ENCODE measurements at places on chromosomes 7 and 10.

GRCh38 chr10:133292919-133293809, 15.5 kb downstream of the TUBGCP2 start:
- DNase-seq = no peak

DNA sequence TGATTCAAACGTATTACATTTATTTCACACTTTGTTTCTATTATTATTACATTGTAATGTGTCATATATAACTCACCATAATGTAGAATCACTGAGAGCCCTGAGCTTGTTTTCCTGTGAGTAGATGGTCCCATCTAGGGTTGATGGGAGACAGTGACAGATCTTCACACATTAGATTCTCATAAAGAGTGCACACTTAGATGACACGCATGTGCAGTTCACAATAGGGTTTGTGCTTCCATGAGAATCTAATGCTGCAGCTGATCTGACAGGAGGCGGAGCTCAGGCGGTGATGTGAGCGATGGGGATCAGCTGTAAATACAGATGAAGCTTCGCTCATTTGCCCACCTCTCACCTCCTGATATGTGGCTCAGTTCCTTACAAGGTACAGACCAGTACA, 36.1 kb downstream of the BMPER start:
- no peak for DNase-seq

DNA sequence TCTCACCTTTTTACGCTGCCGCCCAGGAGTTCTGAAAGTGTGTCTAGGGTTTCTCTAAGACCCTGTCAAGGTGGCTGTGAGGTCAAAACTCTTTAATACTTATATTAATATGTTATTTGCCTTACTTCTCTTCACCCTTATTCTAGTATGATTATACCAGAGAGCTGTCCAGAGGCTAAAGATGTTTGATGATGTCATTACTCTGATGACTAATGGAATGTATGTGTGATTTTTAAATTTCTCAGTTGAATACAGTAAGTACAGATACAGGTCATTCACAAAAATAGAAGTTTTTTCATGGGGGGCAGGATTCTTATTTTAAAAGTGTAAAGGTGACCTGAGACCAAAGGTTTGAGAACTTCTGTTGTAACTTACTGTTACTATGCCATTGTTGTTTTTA, 150.6 kb upstream of the FOXP2 start:
- no peak for DNase-seq

DNA sequence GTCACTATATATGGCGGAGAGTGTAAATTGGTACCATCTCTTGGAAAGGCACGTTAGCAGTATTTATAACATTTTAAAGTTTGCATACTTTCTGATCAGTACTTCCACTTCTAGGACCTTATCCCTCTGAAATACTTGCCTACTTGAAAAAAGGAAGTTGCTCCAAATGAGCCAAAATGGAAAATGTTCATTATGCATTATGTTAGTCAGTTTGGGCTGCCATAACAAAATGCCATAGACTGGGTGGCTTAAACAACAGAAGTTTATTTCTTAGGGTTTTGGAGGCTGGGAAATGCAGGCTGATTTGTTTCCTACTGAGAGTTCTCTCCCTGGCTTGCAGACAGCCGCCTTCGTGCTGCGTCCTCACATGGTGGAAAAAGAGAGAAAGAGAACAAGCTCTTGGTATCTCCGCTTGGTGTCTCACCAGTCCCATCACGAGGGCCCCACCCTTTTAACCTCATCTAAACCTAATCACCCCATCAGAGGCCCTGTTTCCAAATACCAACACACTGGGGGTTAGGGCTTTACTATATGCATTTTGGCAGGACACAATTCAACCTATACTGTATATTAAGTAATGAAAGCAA, 6.9 kb downstream of the SNX10 start:
- no peak for DNase-seq

DNA sequence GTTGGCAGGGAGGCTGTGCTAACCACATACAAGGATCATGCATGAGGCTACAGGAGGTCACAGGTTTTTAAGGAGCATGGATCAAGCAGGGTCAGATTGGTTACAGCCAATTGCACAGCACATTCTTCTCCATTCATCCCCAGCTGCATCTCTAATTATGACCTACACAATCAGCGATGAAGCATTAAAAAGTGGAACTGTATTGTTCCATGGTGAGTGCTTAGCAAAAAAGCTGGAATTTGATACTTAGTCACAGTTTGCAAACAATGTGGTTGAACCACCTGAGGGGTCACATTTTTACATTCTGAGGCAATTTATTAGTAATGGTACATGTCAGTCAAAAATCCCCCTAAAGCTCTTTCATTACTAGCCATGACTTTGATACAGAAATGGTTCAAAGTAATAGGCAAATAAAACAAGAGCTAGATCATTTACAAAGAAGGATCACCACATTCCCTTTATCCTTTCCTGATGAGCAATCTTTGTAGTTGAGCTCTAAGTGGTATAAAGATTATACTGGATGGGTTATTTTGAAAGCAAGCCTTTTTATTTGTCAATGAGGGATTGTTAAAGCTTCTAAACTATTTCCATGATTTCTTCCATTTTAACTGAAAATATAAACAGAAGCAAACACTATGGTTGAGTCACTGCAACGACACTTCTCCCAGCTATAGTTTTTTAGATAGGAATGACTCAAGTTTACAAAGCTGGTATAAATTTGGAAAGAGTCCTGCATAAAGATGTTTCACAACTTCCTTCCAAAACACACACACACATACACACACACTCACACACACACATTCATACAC, 217.8 kb upstream of the SEMA3A start:
- DNase-seq = no peak
